Endothelial cell (in vitro differentiated cells): ENCODE measurements at places on chromosomes 1 and 21. TPM values are rescaled to one million over a fixed set of nuclear protein-coding genes. Genes with fewer than 3 reads are reported as not detected.

GRCh38 chr21:43912500-43912899 is 47.5 kb downstream of the AGPAT3 start:
- DNase-seq, result no peak
- peaks cover 1% of the 10 kb centered on the region for H3K27me3 ChIP-seq
- peaks cover 10% of the 10 kb centered on the region for H3K36me3 ChIP-seq
- H3K4me3 ChIP-seq, result no peak overlapping the region

The FAAP20 gene
- total RNA-seq, result 118 TPM

The PALMD gene
- total RNA-seq, result 1.9 TPM

- peak overlapping the region; percentile 27 for H3K27ac ChIP-seq
- no peaks in the 10 kb centered on the region for H3K36me3 ChIP-seq
- peaks cover 5% of the 10 kb centered on the region for H3K27me3 ChIP-seq
- no peak overlapping the region for H3K4me3 ChIP-seq
- H3K4me1 ChIP-seq, result peaks cover 47% of the 10 kb centered on the region
Observed at GRCh38 chr1:40849801-40850592, 12.2 kb downstream of the CITED4 start.

DNA sequence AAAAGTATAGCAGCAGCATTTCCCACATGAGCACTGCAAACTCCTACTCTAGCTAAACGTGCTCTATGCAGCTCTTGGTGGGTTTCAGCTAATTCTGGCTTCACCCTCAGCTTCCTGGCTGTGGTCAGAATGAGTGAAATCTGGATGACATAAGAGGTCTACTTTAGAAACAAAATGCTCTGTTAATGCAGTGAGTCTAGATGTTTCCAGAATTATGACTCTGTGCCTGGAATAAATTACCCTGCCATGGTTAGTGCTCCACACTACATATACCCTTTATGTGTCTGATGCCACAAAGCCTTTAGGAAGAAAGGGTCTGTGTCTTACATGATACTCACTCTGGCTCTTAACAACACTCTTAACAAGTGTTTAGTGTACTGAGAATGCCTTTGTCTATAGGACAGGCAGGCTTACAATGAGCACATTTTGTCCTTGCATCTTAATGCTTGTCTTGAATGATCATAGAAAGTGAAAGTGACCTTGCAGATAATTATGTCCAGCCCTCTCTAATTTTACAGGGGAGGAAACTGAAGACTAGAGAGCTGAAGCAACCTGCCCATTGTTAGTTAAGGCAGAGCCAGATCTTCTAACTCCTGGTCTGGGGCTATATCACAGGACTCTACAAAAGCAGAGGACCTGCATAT is 9.2 kb downstream of the S100A10 start:
- DNase-seq, result no peak
- H3K36me3 ChIP-seq, result peaks cover 12% of the 10 kb centered on the region
- H3K4me1 ChIP-seq, result peaks cover 11% of the 10 kb centered on the region
- no peaks in the 10 kb centered on the region for H3K27me3 ChIP-seq

- H3K36me3 ChIP-seq, result no peaks in the 10 kb centered on the region
- no peak overlapping the region for H3K4me3 ChIP-seq
- H3K4me1 ChIP-seq, result no peaks in the 10 kb centered on the region
- no peak for DNase-seq
Observed at GRCh38 chr1:38585460-38585859, 274.1 kb downstream of the RRAGC start.

GRCh38 chr1:221776495-221777301 is 34.8 kb upstream of the DUSP10 start:
- no peaks in the 10 kb centered on the region for H3K36me3 ChIP-seq
- no peak for DNase-seq
- no peak overlapping the region for H3K27ac ChIP-seq
- no peaks in the 10 kb centered on the region for H3K27me3 ChIP-seq
- H3K4me1 ChIP-seq, result peaks cover 27% of the 10 kb centered on the region

- H3K27me3 ChIP-seq, result peaks cover 2% of the 10 kb centered on the region
- H3K4me1 ChIP-seq, result peaks cover 22% of the 10 kb centered on the region
- no peaks in the 10 kb centered on the region for H3K36me3 ChIP-seq
- peak overlapping the region; percentile 81 for H3K27ac ChIP-seq
- H3K4me3 ChIP-seq, result no peak overlapping the region
- DNase-seq, result no peak
Observed at GRCh38 chr1:8780405-8780804, 37.0 kb downstream of the RERE start.

The CDC7 gene
- 21.3 TPM for total RNA-seq

- H3K4me1 ChIP-seq, result peaks cover 4% of the 10 kb centered on the region
- H3K27me3 ChIP-seq, result no peaks in the 10 kb centered on the region
- no peak overlapping the region for H3K4me3 ChIP-seq
- no peak for DNase-seq
Observed at GRCh38 chr21:38621132-38621531, 122.9 kb upstream of the ERG start.

The CFHR2 gene
- not detected for total RNA-seq

DNA sequence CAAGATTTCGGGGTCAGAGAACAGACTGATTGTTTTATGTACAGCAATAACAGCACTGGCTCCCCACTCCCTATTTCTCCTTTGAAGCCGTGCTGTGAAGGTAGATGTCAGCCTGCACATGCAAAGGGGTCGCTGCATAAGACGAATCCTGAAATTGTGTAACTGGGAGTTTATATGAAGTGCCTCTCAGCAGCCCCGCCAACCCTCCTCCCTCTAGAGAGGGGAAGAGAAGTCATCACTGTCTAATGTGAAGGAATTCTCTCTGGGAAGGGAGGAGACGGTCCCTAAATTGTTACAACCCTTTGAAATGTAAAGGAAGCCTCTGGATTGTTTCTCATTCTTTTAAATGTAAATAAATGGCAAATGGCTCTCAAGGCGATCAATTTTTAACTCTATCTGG is 545.3 kb downstream of the PLA2G4A start:
- no peaks in the 10 kb centered on the region for H3K27me3 ChIP-seq
- no peak overlapping the region for H3K4me3 ChIP-seq
- no peaks in the 10 kb centered on the region for H3K36me3 ChIP-seq
- H3K4me1 ChIP-seq, result peaks cover 3% of the 10 kb centered on the region
- no peak overlapping the region for H3K27ac ChIP-seq
- no peak for DNase-seq

GRCh38 chr1:56387071-56387740 is 192.2 kb downstream of the PLPP3 start:
- H3K27me3 ChIP-seq, result no peaks in the 10 kb centered on the region
- no peaks in the 10 kb centered on the region for H3K36me3 ChIP-seq
- H3K4me3 ChIP-seq, result no peak overlapping the region
- no peak overlapping the region for H3K27ac ChIP-seq

DNA sequence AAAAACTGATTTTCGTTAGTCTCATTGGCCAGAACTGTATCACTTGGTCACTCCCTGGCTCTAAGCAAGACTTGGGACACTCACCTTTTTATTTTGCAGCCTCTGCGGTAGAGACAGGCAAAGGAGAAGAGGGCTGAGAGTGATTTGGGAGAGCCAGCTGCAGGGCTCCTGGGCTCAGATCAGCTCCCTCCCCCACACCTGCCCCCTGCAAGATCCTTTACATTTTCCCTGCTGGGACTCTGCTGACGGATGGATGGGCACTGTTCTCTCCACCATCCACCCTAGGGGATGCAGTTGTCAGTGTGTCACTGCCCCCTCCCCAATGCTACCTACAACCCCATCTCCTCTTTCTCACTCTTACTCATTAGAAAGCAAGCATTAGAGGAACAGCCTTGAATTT is 301.1 kb upstream of the KAZN start:
- no peaks in the 10 kb centered on the region for H3K4me1 ChIP-seq
- no peak overlapping the region for H3K4me3 ChIP-seq
- H3K36me3 ChIP-seq, result no peaks in the 10 kb centered on the region
- no peak for DNase-seq
- no peak overlapping the region for H3K27ac ChIP-seq

GRCh38 chr21:38597421-38597820 is 99.1 kb upstream of the ERG start:
- no peaks in the 10 kb centered on the region for H3K27me3 ChIP-seq
- no peaks in the 10 kb centered on the region for H3K36me3 ChIP-seq
- peaks cover 14% of the 10 kb centered on the region for H3K4me1 ChIP-seq
- no peak overlapping the region for H3K4me3 ChIP-seq
- H3K27ac ChIP-seq, result no peak overlapping the region

DNA sequence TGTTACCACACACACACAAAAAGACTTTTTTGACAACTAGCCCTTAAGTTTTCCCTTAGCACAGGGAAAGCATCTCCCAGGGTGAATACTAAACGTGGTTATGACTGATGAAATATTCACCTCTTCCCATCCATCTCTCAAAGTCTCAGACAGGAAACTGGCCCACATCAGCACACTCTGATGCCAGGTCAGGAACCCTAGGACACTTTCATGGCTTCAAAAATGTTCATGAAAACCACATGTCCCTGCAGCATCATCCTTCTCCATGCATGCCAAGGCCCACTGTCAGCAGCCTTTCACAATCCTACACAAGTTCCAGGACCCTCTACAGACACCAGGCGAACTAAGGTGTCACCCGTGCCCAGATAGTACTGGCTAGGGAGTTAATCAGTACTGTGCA is 68.7 kb downstream of the DNTTIP2 start:
- H3K27ac ChIP-seq, result no peak overlapping the region
- H3K4me1 ChIP-seq, result peaks cover 33% of the 10 kb centered on the region
- H3K4me3 ChIP-seq, result no peak overlapping the region
- peaks cover 9% of the 10 kb centered on the region for H3K36me3 ChIP-seq
- H3K27me3 ChIP-seq, result no peaks in the 10 kb centered on the region

- peaks cover 43% of the 10 kb centered on the region for H3K36me3 ChIP-seq
- H3K4me3 ChIP-seq, result peak overlapping the region; percentile 96
- peaks cover 16% of the 10 kb centered on the region for H3K4me1 ChIP-seq
- H3K27ac ChIP-seq, result peak overlapping the region; percentile 92
- peaks cover 10% of the 10 kb centered on the region for H3K27me3 ChIP-seq
Observed at GRCh38 chr1:247077876-247078257, 744 bp downstream of the ZNF670 start.

DNA sequence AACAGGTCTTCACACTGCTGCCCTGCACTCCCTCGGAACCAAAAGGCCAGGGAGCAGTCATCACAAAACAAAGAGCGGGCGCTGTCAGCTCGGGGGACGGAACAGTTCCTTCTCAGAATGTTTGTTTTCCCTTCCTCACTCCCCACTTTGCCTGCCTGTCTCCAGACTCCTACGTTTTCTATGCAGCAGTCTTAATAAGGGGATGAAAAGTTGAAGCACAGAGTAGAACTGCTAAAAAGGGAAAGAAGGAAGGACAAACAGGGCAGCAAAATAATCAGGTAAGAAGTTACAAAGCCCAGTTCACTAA is 738 bp upstream of the GPR161 start:
- DNase-seq, result no peak
- H3K36me3 ChIP-seq, result peaks cover 8% of the 10 kb centered on the region
- peaks cover 22% of the 10 kb centered on the region for H3K4me1 ChIP-seq
- peak overlapping the region; percentile 97 for H3K4me3 ChIP-seq
- peaks cover 14% of the 10 kb centered on the region for H3K27me3 ChIP-seq
- H3K27ac ChIP-seq, result peak overlapping the region; percentile 68

DNA sequence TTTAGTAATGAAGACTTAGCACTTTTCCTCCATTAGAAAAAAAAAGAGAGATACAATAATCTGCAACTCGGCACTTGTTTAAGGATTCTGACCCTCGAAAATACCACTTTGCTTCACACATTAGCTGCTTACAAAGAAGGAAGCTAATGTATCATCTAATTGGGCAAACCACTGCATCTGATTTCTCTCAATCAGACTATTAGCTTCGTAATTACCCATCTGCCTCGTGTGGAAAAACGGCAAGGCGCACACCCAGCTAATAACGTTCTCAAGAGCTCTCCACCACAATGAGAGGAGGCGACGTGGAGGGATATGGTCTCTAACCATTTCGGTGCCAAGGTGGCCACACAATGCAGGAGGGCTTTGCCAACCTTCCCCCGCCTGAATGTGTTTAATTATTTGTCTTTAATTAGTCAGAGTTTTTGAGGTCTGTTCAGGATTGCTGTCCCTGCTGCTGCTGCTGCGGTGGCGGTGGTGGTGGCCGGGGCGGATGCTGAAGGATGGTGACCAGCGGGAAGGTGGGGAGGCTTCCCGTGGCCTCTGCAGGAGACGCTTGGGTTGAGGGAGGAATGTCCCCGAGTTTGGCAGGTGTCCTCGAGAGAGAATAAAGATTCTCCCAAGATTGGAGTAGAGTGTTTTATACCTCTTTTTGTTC is 374.5 kb downstream of the RPS6KC1 start:
- H3K27ac ChIP-seq, result no peak overlapping the region
- H3K27me3 ChIP-seq, result no peaks in the 10 kb centered on the region
- no peaks in the 10 kb centered on the region for H3K36me3 ChIP-seq
- no peak overlapping the region for H3K4me3 ChIP-seq
- DNase-seq, result no peak
- H3K4me1 ChIP-seq, result no peaks in the 10 kb centered on the region

DNA sequence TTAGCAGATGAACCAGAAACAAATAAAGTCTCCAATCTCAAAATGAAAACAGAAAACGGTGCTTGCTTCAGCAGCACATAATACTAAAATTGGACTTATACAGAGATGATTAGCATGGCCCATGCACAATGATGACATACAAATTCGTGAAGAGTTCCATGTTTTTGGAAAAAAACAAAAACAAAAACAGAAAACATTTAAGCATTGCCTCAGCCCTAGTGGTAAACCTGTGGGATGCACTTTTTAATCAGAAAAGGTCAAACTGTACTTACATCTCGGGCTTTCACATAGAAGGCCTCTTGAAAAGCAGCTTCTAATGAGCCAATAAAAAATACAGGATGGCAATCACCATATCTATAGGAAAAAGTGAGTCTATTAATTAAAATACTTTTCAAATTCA is 159.1 kb upstream of the DMRTA2 start:
- H3K27me3 ChIP-seq, result no peaks in the 10 kb centered on the region
- no peaks in the 10 kb centered on the region for H3K4me1 ChIP-seq
- no peak overlapping the region for H3K27ac ChIP-seq
- no peaks in the 10 kb centered on the region for H3K36me3 ChIP-seq
- DNase-seq, result no peak
- no peak overlapping the region for H3K4me3 ChIP-seq

The PTGS2 gene
- total RNA-seq, result 22.2 TPM

GRCh38 chr1:93502571-93502970 is 54.7 kb downstream of the FNBP1L start:
- peaks cover 2% of the 10 kb centered on the region for H3K27me3 ChIP-seq
- no peak for DNase-seq
- no peak overlapping the region for H3K4me3 ChIP-seq
- no peak overlapping the region for H3K27ac ChIP-seq
- peaks cover 36% of the 10 kb centered on the region for H3K4me1 ChIP-seq

GRCh38 chr1:2097386-2098300 is 47.4 kb downstream of the PRKCZ start:
- H3K27ac ChIP-seq, result peak overlapping the region; percentile 74
- H3K4me1 ChIP-seq, result no peaks in the 10 kb centered on the region
- no peak for DNase-seq
- peaks cover 9% of the 10 kb centered on the region for H3K36me3 ChIP-seq
- H3K27me3 ChIP-seq, result peaks cover 3% of the 10 kb centered on the region
- H3K4me3 ChIP-seq, result peak overlapping the region; percentile 48

GRCh38 chr1:204438628-204439027 is 27.0 kb upstream of the PPP1R15B start:
- peak overlapping the region; percentile 39 for H3K4me3 ChIP-seq
- H3K27me3 ChIP-seq, result peaks cover 14% of the 10 kb centered on the region
- H3K4me1 ChIP-seq, result peaks cover 41% of the 10 kb centered on the region
- peak overlapping the region; percentile 53 for H3K27ac ChIP-seq
- H3K36me3 ChIP-seq, result peaks cover 84% of the 10 kb centered on the region

- DNase-seq, result no peak
- H3K27me3 ChIP-seq, result peaks cover 4% of the 10 kb centered on the region
- peaks cover 19% of the 10 kb centered on the region for H3K4me1 ChIP-seq
Observed at GRCh38 chr1:63794354-63794753, 20.5 kb downstream of the ROR1 start.

- no peak overlapping the region for H3K27ac ChIP-seq
- peaks cover 2% of the 10 kb centered on the region for H3K4me1 ChIP-seq
- peaks cover 15% of the 10 kb centered on the region for H3K27me3 ChIP-seq
- peaks cover 3% of the 10 kb centered on the region for H3K36me3 ChIP-seq
- no peak overlapping the region for H3K4me3 ChIP-seq
Observed at GRCh38 chr1:2204415-2205190, 10.0 kb upstream of the FAAP20 start.
